ENCODE measurements at places on chromosomes 11 and 22.

GRCh38 chr22:26576026-26576680, 13.8 kb downstream of the TPST2 start:
- peak; percentile 63 for DNase-seq

DNA sequence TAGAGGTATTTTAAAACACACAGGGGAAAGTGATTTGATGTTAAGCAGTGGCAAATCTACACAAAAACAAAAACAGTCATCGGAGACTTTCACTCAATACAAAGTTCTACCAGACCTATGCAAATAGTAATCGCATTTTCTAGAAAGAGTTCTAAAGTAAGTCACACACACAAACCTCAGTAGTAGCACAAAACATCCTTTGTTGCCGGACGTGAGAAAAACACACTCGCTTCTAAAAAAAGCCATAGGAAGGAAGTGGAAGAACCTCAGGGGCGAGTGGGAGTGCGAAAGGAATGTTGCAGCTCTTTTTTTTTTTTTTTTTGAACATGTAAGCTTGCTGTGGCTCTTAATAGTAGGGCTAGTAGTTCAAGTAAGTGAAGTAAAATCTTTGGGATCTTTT, 88.9 kb downstream of the MAML2 start:
- peak; percentile 94 for DNase-seq

DNA sequence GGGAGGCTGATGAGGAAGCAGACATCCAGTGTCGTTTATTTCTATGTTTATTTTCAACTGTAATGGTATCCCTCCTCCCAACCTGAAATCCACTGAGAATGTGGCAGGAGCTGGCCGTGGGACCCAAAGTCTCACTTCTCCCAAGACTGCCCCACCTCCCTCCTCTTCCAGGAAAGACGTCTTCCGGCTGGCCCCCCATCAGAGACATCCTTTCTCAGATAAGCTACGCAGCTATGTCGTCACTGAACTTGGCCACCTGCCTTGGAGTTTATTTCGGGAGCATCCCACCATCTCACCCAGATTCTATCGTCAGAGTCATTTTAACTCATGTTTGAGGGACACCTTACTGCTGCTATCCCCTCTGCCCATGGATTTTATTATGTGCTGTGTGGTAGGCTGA, 13.9 kb downstream of the TMEM184B start:
- DNase-seq: peak; percentile 59

GRCh38 chr22:25110846-25111578, 88.6 kb upstream of the CRYBB3 start:
- peak; percentile 94 for DNase-seq

DNA sequence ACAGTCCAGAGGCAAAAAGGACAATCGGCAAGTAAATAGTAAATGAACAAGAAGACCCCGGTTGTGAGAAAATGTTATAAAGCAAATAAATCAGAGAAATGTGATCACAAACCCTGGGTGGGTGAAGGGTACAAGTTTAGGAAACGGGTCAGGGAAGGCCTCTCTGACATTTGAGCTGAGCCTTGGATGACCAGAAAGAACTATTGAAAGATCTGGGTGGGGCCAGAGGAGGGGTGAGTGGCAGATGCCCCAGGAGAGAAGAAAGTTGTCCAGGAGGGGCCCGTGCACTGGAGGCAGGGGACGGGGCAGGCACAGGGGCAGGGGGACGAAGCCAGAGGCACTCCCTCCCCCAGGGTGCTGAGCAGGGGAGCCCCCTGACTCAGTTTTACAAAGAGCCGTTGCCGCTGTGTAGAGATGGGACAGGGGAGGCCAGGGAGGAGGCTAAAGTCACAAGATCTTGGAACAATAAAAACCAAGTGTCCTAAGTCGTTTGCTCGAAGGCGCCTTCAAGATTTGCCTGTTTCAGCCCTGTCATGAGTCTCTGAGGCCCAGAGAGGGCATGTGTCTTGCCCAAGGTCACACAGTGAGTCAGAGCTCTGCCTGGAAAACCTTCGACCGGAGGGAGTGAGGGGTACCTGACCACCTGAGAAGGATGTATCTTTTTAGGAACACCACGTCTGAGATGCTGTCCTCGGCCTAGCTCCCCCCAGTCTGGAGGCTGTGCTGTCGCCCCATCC, 10.8 kb upstream of the PDGFB start:
- no peak for DNase-seq

DNA sequence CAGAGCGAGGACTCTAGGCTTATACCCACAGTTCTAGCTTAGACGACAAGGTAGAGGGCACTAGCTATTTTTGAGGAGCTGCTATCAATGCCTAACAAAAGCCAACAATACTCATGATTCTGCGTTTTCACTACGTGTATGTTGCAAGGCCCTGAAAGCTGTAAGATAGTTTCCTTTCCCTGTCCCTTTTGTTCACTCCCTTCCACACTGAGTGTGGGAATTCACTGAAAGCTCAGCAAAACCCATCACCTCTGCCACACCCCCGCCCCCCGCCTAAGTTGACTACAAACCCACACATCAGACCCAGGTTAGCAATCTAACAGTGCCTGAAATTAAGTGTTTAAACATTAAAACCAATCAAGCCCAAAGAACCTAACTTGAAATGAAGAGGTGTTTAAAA, 6.2 kb upstream of the LDLRAD3 start:
- DNase-seq: no peak

- peak; percentile 15 for DNase-seq
Measured at GRCh38 chr22:41245917-41246499, 5.3 kb upstream of the CHADL start.

- peak; percentile 80 for DNase-seq
Measured at GRCh38 chr11:10911907-10912306, 54.1 kb upstream of the ZBED5 start.

DNA sequence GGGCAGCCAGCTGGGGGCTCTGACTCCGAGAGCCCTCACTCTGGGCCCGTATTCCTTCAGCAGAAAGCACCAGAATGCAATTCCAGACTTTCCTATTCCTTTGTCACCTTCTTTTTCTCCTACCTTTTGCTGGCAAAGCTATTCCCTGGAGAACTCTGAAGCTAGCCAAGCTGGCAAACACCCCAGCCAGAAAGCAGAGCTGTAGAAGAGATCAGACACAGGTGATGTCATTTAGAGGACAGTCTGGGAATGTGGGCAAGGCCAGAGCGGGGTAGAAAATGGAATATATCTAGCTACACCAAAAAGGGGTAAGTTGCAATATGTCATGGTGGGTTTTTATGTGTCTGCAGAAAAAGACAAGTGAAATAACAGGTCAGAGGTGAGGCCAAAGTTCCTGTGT, 205.1 kb downstream of the NXPE2 start:
- no peak for DNase-seq

DNA sequence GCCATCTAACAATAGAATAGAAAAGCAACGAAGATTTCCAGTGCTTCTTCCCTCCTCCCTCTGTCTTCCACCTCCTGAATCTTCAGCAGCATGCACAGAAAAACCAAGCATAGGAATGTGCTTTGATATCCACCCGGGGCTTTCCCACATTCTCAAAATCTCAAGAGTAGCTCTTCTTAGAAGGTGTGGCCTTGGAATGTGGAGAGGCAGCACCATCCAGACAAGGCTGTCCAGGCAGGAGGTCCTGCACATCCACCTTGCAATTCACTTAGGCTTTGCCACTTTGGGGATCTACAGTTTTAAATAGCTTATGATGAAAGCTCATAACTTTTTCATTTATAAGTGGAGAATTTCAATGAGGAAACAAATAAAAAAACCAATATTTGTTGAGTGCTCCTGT, 72.9 kb downstream of the KIRREL3 start:
- DNase-seq: no peak

DNA sequence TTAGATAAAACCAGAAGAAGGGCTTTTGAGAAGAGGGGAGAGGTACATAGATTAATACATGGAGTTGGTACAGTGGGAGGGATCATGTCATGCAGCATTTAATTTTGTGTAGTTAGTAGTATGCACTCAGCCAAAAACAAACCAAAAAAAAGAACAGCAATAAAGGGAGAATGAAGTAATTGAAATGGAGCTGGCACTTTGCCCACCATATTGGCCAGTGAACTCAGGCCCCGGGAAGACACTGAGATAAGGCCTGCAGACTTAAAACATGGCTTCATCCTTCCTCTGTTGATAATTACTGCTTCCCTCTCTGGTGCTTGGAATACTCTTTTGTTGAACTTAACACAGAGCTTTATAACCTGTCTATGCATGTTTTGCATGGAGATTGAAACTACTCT, 3.1 kb downstream of the PANX1 start:
- DNase-seq: peak; percentile 63

DNA sequence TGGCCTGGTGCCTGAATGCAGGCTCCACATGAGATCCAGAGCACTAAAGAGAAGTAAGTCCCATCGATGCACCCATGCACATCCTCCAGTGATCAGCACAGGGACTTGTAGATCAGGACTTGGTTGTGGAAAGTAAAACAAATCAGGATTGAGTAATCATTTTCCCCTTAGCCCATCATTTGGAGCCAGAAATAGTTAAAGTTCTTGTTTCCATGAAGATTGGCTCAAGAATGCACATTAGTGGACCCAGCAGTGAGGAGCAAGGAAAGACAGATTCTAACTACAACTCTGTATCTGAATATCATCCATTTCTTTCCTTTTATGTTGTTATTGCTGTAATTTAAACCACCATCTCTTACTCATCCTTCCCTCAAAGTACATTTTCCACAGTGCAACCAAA, 19.1 kb downstream of the CCDC83 start:
- DNase-seq: no peak

DNA sequence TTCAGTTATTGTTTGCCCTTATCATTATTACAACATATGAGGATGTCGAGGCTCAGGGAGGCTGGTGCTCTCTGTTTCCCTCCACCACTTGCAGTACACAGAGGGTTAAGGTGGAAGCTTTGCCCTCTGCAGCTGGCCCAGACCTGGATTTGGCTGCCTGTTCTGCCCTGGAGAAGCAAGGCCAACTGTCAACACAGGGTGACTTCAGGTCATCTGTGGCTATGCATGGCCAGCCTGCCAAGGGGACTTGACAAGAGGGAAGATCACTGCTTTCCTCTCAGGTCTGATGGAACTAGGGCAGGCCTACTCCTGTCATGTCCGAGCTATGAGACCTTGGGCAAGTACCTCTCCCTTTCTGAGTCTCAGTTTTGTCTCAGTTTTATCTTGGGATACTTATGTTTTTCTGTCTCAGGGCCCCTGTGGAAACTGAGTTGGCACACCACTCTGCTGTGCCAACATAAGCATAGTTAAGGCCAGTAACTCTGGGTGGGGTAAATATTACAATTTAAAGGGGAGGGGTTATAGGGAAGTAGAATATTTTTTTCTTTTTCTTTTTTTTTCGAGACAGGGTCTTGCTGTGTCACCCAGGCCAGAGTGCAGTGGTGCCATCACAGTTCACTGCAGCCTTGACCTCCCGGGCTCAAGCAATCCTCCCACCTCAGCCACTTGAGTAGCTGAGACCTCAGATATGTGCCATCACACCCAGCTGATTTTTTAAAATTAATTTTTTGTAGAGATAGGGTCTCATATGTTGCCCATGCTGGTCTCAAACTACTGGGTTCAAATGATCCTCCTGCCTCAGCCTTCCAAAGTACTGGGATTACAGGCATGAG, 2.4 kb upstream of the THRSP start:
- DNase-seq: no peak

Data from dermis blood vessel endothelial cell (primary cell).